ENCODE measurements at places on chromosomes 2 and 18. TPM values are rescaled to one million over a fixed set of nuclear protein-coding genes. Genes with fewer than 3 reads are reported as not detected.
A peak's percentile ranks its signal among the peaks of the same experiment; 100 is the strongest.

DNA sequence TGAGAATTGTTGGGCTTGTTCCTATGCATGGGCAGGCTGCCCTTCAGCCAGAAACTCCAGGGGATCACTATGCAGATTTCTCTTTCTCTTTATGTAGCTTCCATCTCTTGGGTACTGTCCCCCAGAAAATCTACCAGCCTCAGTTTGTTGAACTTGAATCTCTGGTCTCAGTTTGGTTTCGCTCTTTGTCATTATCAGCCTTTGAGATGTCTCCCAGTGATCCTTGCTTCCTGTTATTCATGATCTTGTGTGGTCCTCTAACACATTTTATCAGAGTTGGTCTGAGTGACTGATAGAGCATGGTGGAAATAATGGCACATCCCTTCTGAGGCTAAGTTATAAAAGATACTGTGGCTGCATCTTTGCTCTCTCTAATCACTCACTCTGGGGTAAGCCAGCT lies 7.8 kb downstream of the TMEM87B start:
- DNase-seq = no peak

GRCh38 chr2:43225788-43226557 lies 433 bp downstream of the ZFP36L2 start:
- DNase-seq = peak; percentile 75

GRCh38 chr18:47901624-47902362 lies 28.7 kb downstream of the SMAD2 start:
- DNase-seq = no peak

The ALK gene
- 0.09 TPM for total RNA-seq

The ALLC gene
- not detected for total RNA-seq

Data from lung (tissue), 17 donors.